ENCODE measurements at places on chromosomes 3 and 15.

GRCh38 chr3:58411036-58411435 is 22.6 kb downstream of the PDHB start:
- DNase-seq, result no peak

DNA sequence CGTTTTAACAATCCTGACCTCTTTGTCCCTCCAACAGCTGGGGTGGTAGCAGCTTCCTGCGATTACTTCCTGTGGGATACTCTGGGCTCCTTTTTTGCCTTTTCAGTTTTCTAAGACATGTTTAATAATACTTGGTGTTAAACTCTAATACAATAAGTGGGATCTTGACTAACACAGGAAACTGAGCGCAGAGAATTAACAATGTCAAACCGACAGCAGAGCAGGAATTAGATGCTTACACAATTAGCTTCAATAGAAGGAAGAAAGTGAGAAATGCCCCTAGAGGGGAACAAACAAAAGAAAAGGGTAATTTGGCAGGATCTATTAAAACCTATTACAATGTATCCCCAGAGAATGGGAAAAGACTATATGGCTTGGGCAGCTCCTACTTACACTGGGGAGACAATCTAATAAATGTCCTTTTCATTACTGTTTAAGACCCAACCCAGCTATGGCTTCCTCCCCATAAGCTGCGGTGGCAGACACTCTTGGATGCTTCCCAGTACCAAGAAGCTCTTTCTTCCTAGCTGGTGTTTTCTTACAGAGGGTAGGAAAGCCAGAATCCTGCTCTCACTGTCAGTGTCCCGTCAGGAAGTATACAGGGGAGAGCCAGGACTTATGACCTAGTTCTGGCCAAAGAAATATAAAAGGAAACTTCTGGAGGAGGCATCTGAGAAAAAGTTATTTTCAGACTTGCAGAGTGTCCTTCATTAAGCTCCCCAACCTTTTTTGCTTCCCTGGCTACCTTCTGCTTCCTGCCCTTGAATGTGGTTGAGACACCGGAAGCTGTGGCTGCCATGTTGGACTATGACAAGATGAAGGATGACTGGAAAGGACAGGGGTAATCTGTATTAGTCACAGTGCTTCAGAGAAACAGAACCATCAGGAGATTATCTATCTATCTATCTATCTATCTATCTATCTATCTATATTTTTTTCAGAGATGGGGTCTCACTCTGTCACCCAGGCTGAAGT is 194.1 kb upstream of the KBTBD8 start:
- DNase-seq, result no peak

DNA sequence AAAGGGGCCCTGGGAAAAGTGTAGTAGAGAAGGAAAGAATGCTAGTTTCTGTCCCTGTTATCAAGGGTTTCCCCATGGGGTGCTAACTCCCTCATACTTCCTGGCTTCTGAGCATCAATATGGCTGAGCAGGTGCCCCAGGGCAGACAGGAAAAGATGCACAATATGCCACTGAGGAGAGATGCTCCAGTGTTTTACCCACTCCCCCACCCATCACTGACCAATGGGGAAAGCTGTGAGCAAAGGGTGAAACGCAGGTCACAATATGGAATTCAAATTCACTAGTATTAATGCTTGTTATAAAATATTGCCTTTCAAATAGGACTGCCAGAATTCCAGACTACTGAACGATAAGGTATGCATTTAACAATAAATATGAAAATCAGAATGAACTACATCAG is 187.5 kb upstream of the CTNNB1 start:
- no peak for DNase-seq

DNA sequence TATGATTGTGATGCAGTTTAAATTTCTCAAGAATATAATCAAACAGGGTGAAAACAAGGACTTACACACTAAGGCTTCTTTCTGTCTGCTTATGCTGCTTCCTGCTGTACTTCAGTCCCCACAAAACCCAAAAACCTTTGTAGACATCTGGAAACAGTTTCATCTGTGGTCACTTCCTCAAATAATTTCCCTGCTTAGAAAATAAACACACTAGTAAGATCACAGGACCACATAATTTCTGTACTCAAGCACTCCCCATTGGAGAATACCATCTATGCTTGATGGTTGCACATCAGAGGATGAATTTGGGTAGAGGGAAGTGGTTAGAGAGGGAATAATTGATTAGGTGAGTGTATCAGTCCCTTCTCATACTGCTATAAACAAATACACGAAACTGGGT is 266.2 kb downstream of the LSAMP start:
- DNase-seq, result no peak

DNA sequence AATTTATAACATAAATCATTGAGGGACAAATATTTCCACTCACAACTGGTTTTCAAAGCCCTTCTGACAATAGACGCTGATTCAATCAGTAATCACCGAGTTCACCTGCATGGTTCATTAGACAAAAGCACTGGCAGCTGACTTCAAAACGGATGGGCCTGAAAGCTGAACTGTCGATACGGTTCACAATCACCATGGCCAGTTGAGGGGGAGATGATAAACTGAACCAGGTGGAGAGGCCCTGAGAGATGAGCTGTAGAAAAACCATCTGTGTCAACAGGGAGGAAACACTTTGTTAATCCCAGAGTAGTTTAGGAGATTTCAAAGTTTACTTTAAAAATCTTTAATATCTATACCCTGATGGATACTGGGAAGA is 75.0 kb downstream of the PEX5L start:
- no peak for DNase-seq

DNA sequence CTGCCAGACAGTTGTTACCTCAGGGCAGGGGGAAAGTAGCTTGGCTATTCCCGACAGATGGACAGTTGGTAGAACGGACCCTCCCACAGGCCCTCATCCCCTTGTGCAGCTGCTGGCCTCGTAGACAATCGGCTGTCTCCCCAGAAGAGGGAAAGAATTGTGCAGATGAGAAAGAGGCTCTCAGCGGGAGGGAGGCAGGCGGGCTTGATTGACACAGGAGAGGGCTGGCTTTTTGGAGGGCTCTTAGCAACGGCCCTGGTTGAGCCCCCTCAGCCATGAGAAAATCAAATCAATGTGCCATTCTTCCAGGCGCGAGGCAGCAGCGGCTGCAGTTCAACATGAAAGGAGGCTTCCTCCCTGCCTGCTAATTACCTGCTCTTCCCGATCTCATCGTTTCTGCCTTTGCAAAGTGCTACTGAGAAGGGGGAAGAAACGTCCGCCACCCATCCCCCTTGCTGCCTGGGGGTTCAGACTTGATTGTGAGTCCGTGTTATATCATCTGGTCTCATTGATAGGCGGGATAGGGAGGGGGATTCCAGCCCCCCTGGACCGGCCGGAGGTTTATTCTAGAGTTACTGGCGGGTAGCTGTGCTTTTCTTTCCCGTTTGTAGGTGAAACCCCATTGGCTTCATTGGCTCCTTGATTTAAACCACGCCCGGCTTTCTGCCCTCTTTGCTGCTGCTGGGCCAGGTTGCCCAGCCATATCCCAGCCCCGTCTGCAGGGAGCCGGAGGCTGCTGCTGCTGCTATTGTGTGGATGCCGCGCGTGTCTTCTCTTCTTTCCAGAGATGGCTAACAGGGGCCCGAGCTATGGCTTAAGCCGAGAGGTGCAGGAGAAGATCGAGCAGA is at the start of gene TAGLN3:
Gene TAGLN3 (plus strand): TSS at position 287 of the 848 bp plus-strand sequence. CDS start 501 bp downstream, at position 788.
- no peak for DNase-seq
